ENCODE measurements at places on chromosomes 11 and 22.
A peak's percentile ranks its signal among the peaks of the same experiment; 100 is the strongest.

DNA sequence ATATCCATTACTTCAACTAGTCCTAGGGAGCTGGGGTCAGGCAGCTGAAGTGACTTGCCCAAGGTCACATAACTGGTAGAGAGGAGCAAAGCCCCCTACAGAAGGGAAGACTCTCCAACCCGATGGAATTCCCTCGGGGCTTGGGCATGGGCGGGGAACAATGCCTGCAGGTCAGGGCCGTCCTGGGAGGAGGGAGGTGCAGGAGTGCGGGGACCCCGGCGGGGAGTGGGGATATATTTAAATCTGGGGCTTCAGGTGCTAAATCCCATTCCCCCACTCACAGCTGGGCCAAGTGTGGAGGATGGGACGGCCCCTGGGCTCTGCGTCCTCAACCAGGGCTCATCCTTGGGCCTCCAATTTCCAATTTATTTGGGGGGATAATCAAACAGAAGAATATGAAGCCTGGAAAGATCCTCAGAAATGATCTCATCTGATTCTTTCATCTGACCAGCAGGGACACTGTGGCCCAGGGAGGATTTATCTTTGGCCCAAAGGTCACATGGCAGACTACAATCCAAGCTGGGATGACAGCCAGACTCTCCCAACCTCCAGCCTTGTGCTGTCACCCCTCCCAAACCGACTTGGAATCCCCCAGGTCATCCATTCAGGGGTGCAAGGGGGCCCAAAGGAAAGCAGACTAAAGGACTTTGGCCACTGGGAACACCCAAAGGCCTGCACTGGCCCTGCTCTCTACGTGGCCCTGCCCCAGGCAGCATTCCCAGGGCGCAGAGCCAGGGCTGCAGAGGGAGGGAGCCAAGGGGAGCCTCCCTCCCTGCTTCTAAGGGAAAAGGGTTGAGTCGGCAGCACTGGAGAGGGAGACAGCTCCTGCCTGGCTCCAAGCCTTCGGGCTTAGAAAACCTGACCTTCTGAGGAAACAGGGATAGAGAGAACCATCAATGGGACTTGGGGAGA lies 8.7 kb upstream of the C1QTNF6 start:
- DNase-seq, result no peak

DNA sequence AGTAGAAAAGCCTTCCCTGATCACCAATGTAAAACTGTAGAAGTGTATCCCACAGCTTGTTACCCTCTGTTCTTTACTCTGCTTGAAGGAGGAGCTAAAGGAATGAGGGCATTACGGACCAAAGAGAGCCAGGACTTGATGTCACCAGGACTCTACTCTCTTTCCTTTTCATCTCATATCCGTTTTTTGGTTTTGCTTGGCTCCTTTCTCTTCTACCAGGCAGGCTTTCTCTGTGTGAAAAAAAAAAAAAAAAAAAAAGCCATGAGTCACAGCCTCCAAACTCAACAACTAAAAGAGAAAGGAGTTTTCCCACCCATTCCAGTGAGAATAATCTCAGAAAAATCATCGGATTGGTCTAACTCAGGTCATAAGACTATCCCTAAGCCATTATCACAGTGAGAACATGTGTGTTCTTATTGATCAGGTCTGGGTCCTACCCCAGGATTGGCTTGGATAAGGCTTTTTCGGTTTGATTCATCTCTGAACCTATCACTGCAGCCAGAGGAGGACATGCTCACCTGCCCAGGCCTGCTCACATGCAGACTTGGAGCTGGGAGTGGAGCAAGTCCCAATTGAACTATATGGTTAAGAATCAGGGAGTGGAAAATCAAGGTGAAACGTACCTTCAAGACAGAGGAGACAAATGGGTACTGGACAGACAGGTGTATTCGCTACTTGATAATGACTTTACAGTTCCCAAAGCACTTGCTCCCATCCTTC lies 19.4 kb upstream of the LRRC55 start:
- DNase-seq, result no peak

GRCh38 chr22:48664586-48664985 lies 1163.1 kb downstream of the BRD1 start:
- DNase-seq, result no peak

GRCh38 chr22:42399315-42400271 lies 32.6 kb downstream of the NFAM1 start:
- DNase-seq, result peak; percentile 99

DNA sequence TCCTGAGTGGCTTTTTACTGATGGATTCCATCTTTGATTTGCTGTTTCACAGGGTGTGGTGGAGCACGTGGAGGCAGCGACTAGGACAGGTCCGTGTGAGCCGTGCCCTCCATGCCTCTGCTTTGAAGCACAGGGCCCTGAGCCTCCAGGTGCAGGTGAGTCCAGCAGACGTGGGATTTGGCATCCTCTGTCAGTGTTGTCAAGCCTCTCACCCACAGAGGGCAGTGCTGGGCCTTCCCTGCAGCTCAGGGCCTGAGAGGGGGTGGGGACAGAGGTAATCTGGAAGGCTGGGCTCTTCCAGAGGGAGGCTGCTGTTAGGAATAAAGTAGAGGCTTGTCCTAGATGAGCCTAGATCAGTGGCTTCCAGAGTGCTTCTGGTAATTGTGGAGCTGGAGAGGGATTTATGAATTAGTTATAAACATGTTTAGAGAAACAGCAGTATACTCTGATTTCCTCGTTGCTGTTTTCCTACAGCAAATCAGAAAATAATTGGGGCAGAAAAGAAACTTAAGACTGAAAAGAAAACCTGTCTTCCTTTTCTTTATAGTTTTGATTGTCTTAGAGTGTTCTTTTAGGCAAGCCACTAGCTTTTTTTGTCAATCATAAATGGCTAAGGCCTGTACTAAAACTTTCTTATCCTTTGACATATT lies 65.0 kb downstream of the SFI1 start:
- DNase-seq, result peak; percentile 88
